ENCODE measurements at places on chromosomes 11 and 22.
A peak's percentile ranks its signal among the peaks of the same experiment; 100 is the strongest.

GRCh38 chr11:704781-705645 lies 1.0 kb upstream of the EPS8L2 start:
- no peak for DNase-seq

DNA sequence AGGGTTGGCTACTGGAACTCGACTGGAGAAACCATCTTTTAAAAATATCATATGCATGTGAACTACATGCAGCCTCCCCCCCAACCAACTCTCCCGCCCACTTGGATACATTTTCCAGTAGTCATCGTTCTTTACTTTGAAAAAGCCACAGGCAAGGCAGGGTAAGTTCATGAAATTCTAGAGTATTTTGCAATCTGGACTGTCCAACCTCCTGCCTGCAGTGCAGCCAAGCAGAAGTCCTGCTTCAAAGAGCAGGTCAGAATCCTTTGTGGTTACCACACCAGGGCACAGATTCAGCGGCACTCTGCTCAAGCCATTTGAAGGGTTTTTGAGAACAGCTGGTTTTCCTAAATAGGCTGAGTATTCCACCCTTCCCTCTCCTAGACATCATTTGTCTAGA lies 12.1 kb downstream of the ELF5 start:
- no peak for DNase-seq

- DNase-seq = no peak
Measured at GRCh38 chr11:36394926-36395325, 98.8 kb downstream of the PRR5L start.

- no peak for DNase-seq
Measured at GRCh38 chr11:70734911-70735310, 336.6 kb downstream of the CTTN start.

DNA sequence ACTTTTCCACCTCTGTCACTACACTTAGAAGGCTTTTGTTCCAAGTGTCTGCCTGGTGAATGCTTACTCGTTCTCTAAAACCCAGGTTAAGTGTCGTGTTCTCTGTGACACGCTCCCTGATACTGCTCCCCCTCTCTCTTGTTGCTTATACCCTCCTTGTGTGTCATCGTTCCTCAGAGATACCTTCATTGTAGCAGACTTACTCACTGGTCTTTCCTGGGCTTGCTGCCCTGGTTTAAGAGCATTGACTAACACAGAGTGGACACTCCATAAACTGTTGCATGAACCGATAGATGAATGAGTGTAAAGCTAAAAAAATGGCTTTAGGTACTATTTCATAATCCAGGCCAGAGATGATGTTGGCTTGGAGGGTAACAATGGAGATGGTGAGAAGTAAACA lies 171.3 kb downstream of the GRIK4 start:
- DNase-seq = no peak

DNA sequence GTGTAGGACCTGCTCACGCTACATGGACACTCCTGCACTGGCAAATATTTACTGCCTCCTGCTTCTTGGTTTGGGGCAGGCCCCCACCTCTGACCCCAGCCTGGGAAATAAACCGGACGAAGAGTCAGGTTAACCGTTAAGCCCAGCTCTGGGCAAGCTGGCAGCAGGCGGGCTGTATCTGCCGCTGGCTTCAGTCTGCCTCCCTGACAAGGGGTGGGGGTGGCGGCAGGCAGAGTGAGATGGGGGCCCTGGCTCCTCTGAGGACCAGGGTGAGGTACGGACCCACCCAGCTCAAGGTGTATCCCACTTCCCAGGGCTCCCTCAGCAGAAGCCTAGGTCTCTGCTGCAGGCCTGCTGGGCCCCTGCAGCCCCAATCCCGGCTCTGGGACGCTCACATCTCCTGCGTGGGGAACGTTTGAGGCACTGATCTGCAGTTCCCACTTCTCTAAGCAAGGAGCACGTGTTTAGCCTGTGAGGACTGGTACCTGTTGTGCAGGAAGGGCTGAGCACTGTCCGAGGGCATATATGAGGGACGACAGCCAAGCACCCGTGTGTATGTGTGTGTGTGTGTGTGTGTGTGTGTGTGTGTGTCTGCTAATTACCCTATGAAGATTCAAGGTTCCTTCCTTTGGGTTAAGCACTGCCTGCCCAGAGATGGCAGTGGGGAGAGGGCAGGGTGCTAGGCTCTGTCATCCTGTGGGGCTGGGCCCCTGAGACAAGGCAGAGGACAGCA lies 1.1 kb upstream of the LRRC75B start:
- no peak for DNase-seq

DNA sequence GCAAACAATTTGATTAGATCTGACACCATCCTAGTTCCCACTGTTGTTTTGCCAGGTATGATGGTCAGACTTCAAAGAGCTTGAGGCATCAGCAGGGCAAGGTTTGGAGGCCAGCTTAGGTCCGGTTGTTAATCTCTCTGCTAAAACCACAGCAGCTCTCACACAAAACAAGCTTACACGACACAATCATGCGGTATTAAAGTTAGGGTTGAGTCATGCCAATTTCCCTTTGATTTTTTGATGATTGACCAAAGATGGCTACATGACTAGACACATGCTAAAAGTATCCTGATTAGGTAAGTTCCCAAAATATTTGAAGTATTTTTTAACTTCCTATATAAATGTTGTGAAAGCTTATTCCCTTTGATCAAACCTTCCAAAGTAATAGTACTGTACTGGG lies 145.9 kb downstream of the ELP4 start:
- DNase-seq = no peak

DNA sequence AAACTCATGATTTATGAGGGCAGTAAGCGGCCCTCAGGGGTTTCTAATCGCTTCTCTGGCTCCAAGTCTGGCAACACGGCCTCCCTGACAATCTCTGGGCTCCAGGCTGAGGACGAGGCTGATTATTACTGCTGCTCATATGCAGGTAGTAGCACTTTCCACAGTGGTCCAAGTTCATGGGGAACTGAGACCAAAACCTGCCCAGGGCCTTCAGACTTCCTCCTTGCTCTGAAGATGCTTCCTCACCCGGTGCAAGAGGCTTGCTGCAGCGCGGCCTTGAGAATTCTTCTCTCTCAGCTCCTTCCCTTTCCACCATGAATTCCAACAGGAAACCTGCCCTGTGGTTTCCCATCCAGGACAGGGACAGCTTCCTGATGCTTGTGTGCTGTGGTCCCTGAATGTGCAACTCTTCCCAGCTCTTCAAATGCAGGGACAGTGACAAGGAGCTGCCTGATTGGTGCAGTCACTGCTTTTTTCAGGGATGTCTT lies 53.9 kb downstream of the GGTLC2 start:
- peak; percentile 26 for DNase-seq

All from CD4-positive, alpha-beta T cell treated with Interferon alpha-2 for 1 hour (primary cell).